BE2C (cell line): ENCODE measurements at places on chromosomes 5 and 9.

GRCh38 chr5:77008413-77008812 is 21.8 kb upstream of the AGGF1 start:
- DNase-seq = peak; percentile 26

DNA sequence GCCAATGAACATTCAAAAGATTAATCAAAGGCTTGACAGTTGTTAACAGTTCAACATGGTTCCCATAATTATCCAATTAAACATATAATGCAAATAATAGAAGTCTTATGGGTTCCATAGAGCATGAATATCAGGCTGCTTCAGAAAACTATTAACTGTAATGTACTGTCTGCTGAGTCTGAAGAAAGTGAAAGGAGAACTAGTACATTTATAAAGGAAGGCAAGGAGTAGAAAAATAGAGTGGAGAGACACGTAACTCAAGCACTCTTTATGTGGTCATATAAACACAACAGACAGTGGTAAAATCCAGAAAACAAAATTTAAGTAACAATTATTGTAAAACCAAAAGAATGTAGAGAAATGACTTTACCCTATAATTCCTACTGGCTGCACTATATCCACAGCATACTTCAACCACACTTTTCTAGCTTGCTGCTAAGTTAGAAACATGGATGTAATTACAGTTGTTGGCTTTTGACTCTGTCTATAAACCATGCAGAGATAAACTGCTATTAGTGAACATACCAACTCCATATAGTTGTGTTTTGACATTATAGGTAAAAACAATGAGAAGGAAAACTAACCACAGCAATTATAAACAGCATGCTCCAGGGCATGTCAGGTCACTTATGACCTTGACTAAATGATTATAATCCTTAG is 32.7 kb downstream of the NFIB start:
- DNase-seq = no peak

DNA sequence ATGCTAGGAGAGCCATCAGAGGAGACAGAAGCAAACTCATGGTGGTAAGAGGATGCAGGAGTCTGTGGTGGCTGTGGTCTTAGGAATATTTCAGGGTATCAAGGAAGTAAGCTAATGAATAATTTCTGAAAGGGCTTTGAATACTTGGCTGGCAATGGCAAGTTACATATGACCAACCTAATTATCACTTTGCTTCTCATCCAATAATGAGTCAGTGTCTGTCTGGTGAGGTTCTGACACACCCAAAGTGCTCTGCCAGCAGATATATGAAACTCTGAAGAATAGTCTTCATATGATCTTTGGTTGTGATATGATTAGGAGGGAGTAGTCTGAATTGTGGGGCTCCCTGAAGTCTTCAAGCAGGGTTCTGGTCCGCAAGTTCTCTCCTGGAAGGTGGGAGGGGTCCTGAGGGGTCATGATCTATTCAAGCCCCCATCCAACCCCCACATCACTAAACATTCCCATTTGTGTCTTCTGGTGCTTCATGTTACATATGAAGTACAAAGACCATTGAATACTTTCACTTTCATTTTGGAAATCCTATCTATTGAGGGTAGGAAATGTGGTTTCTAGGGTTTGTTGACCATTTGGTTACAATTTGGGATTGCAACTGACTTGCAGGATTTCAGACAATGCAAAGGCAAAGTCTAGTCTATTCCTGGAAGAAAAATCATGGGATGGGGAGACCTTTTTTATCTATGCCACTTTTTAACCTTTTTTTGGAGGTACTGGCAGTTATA is 199.9 kb upstream of the CDKN2B start:
- DNase-seq = no peak

DNA sequence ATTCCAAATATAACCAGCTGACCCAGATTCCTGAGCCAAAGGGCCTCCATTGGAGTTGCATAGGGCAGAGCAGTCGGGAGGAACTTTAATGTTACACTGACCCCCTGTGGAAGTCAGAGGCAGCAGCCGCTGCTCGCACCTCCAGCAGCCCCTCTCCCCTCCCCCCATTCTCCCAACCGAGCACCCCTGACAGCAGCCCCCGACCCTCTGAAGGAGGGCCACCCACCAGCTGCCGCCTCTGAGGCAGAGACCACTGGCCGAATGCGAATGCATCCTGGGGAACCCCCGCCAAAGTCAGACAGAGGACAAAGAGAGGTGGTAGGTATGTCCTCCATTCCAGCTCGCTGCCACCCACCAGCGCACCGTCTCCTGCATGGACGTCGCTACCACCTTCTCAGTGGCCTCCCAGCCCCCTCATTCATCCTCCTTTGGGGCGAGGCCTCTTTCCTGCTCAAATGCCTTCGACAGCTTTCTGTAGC is 231.0 kb downstream of the CDK5RAP2 start:
- peak; percentile 72 for DNase-seq

DNA sequence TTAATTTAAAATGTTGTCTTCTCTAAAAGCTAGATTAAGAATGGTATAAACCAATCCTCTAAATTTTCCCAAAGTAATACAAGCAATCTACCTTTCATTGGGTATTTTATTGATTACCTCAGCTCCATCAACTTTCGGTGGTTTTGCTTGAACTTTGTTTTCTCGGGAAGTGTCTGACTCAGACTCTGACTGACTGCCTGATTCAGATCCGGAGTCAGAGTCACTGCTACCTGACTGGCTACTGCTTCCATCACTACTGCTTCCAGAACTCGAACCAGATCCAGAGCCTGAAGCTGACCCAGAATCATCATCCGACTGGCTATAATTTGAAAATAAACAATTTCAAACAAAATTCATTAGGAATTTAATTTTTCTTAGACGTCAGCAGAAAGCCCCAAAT is 24.0 kb downstream of the CHD1 start:
- DNase-seq = no peak

- DNase-seq = no peak
These were observed 290.3 kb upstream of the SGCD start for GRCh38 chr5:156036640-156037039.
